ENCODE measurements at places on chromosomes 11 and 22.

DNA sequence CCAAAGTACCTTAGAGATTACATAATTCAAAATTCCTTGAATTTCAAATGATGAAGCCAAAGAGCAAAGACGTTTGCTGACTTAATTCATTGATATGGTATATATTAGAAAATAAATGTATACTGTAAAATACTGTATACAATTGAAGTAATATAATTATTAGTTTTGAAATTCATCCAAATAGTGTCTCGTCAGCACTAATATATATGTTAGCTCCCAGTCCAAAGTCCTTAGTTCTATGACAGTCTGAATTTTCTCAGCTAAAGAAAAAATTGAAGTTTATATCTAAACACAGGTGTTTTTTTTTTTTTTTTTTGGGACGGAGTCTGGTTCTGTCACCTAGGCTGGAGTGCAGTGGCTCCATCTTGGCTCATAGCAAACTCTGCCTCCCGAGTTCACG is 431.3 kb downstream of the CNTN5 start:
- no peak for DNase-seq

GRCh38 chr22:49765951-49766350 is 61.7 kb downstream of the BRD1 start:
- no peak for DNase-seq

- no peak for DNase-seq
Measured at GRCh38 chr11:57214098-57214417, 23.0 kb downstream of the APLNR start.

DNA sequence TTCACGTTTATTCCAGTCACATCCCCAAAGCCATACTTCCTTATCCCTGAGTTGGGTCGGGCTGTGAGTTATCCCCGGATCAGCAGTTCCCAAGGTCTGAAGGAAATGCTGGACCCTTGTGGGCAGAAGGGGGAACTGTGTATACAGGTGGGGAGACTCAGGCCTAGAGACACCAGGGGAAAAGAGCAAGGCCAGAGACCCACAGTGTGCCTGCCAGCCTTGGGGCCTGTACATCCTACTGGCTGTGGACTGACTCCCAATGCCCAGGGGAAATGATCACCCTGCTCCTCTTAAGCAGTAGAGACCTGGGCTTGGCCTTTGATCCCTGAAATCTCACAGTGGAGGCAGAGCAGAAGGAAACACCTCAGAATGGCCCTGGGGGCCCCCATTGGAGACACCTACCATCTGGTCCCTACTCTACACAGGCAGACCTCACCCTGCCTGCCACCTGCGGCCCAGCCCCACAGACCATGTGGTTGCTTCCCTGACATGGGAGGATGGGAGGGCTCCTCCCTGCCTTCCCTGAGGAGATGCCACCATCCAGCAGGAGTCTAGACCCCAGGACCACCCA is 1.3 kb downstream of the SELENOM start:
- no peak for DNase-seq

GRCh38 chr11:15968461-15969130 is 387.8 kb downstream of the SOX6 start:
- no peak for DNase-seq

- DNase-seq: peak; percentile 61
Measured at GRCh38 chr22:42648368-42649245, 585 bp downstream of the CYB5R3 start.

DNA sequence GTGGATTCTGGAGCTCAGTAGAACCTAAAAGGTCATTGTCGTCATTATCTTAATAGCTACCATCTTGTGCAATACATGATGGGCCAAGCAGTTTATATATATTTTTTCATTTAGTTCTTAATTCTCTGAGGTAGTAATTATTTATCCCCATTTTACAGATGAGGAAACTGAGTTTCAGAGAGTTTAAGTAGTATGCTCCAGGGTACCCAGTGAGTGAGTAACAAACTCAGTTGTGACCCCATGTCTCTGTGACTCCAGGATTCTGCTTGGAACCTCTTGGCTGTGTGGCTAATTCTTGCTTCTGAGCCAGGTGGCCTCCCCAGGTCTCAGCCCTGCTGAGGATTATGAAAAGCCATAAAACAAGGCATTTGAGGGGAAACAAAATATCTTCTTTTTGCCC is 82.6 kb downstream of the CEP164 start:
- DNase-seq: no peak

GRCh38 chr22:36330655-36331305 is 57.0 kb downstream of the MYH9 start:
- DNase-seq: peak; percentile 43

DNA sequence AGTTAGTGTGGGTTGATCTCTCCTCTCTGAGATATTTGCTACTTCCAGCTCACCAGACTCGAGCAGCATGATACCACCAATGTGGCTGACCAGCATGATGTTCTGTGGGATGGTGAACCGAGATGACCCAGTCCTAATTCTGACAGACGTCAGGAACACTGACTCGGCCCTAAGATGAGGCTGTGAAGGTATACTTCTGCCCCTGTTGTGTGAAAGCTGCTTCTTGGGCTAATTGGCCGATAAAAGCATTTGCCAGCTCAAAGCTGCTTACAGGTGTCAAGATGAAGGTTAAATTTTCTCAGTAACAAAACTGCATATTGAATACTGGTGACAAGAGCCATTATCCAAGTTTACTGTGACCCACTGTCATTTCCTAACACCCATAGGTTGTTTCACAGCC is 151.4 kb downstream of the BRD1 start:
- DNase-seq: no peak

GRCh38 chr11:33529461-33529860 is 171.2 kb downstream of the C11orf91 start:
- DNase-seq: no peak

- DNase-seq: no peak
Measured at GRCh38 chr11:119295178-119295577, 21.8 kb downstream of the MCAM start.

DNA sequence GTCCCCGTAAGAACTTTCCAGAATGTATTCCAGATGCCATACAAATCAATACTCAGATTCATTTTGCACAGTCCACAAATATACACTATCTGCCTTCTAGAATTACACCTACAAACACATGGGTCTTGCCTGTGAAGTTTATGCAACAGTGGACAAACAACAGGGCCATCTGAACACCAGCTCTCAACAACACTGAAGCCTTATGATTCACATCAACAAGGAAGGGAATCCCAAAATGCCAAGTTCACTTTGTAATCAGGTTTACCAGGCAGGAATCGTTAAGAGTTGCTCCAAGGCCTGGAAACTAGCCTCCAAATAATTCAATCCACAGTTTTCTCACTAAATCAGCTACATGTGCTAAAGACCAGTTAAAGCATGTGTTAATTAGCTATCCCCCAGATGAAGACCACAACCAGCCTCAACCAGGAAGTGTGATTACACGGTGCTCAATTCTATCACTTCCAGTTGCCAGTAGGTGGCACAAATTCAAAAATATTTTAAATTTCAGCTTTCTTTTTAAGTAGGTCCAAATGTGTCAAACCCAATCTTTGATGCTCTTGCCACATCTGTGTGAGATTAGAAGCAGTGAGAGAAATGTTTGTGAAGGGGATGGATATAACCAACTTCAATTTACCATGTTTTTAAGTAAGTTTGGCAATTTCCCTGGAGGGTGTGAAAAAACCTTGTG is 139.1 kb upstream of the BDNF start:
- DNase-seq: no peak

DNA sequence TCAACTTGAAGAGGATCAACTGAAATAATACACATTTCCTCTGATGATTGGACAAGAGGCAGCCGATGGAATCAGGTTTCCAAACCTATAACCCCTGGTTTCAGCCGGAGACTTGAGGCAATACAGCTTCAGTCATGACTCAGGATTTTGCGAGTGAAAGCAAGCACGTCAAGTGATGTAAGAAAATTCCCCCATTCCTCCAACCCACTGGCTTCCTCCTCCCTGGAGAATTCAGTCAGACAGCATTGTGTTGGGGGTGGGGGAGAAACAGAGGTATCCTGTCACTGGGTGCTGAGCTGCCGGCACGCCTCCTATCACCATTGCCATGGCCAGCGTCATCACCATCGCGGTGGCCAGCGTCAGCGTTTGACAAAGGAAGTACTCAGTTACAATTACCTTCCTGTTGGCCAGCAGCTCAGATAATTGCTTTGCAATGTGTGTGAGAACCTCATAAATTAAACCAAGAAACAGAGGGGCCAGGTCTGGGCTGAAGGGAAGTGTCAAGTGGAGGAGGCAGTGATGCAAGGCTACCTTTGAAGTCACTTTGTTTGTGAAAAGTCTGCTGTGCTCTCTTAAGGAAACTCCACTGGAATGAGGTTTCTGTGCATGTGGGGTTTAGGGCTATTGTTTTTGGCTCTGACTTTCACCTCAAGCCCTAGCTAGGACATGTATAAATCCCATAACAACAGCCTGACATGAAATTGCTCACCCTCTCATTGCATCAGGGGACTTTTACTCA is 50.2 kb downstream of the LIF start:
- peak; percentile 99 for DNase-seq

- DNase-seq: no peak
Measured at GRCh38 chr22:32385681-32386080, 26.4 kb downstream of the RTCB start.

GRCh38 chr22:49807129-49807528 is 20.5 kb downstream of the BRD1 start:
- no peak for DNase-seq

- no peak for DNase-seq
Measured at GRCh38 chr22:25159028-25159427, 40.6 kb upstream of the CRYBB3 start.

GRCh38 chr11:128724891-128725611 is 31.2 kb downstream of the FLI1 start:
- no peak for DNase-seq

GRCh38 chr11:45648931-45649330 is 16.5 kb downstream of the CHST1 start:
- no peak for DNase-seq

- DNase-seq: no peak
Measured at GRCh38 chr11:85970593-85970992, 98.3 kb downstream of the PICALM start.

GRCh38 chr11:109783840-109784239 is 309.4 kb upstream of the ZC3H12C start:
- no peak for DNase-seq

DNA sequence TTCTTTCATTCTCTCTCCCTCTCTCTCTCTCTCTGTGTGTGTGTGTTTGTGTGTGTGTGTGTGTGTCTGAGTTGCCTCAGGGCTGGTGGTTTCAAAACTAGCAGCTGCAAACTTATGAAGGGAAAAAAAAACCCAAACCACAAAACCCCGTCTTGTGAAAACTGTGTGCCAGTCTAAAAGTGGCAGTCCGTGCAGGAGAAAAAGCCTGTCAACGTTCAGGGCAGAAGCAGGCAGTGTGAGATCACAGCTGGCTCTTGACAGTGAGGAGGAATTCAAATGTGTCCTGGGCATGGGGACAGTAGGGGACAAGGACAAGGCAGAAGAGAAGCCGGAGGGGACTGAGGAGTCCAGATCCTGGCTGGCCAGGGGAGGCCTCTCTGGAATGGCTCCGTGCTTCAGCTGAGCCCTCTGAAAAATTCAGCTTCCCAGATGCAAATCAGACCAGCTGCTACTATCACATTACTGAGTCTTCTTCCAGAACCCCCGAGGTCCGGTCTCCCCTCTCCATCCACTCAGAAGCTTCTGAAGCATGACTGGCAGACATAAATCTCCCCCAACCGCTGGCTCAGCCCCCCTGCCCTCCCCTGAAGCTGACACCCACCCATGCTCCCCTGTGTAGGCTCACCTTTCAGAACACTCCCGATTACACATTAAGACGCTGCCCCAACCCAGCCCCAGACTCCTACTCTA is 31.9 kb downstream of the FLI1 start:
- DNase-seq: peak; percentile 81

DNA sequence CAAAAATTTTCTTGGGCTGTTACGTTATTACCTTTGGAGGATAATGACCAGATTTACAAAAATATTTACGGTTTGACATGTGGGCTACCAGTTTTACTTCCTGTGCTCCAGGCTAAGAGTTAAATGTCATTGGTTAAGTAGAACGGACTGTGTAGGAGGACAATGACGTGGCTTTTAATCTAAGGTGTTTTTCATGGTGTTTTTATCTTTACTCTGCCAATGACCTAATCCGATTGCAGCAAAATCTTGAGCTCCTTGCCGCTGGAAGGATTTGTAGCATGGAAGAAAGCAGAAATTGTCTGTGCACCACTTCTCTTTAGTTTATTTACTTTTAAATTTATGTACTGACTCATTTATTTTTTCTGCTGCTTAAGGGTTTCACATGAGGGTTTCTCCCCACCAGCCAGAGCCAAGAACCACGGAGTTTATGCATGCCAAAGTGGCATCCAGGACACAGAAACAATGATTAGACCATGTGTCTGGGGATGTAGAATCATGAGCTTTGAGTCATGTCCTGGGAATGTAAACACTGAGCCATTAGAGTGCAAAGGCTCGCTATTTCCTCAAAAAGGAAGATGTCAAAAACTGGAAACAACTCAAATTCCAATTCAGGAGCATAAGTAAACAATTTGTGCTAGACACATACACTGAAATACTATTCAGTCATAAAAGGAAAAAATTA is 1.9 kb upstream of the CARD16 start:
- peak; percentile 84 for DNase-seq
